Glutamatergic neuron (in vitro differentiated cells): ENCODE measurements at places on chromosomes 12 and 14. TPM values are rescaled to one million over a fixed set of nuclear protein-coding genes. Genes with fewer than 3 reads are reported as not detected.

- H3K27ac ChIP-seq = no peak overlapping the region
- no peaks in the 10 kb centered on the region for H3K27me3 ChIP-seq
- no peak overlapping the region for H3K4me3 ChIP-seq
- DNase-seq = no peak
Measured at GRCh38 chr12:1977588-1977987, 26.7 kb downstream of the DCP1B start.

The PPP2R5E gene
- 67.7 TPM for total RNA-seq

DNA sequence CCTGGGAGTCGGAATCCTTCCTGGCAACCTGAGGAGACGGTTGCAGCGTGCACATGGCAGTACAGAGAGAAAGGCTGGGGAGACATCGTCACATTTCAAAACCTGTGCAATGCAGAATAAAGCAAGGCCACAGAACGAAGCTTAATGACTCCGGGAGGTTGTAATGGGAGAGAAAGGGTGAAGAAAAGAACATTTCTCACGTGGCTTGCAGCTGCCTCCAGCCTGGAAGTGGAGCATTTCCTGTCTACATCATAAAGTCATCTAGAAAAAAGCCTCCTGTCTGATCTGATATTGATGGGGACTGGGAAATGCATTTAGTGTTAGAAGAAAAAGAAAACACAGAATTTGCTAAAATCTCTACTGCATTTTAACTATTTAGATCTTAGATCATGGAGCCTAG, 209.3 kb downstream of the TMEM132C start:
- H3K36me3 ChIP-seq = peaks cover 10% of the 10 kb centered on the region
- no peak for DNase-seq
- peaks cover 9% of the 10 kb centered on the region for H3K27me3 ChIP-seq
- H3K4me3 ChIP-seq = no peak overlapping the region
- H3K27ac ChIP-seq = no peak overlapping the region

DNA sequence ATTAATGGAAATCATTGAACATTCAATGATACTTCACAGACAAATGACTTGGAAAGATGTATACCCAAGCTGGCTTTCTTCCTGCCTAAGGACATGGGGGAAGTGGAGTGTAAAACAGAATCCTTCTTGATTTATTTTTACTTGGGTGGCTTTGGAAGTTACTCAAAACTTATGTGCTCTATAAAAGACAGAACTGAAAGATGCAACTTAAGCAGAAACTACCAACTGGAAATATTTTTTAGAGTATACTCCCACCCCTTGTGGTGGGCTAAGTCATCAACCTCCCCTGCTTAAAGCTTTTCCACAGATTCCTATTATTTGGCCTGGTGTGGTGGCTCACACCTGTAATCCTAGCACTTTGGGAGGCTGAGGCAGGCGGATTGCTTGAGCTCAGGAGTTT, 126.0 kb upstream of the ATP2B1 start:
- H3K4me3 ChIP-seq = no peak overlapping the region
- no peak overlapping the region for H3K27ac ChIP-seq
- H3K27me3 ChIP-seq = no peaks in the 10 kb centered on the region
- DNase-seq = no peak
- H3K36me3 ChIP-seq = no peaks in the 10 kb centered on the region

- peaks cover 12% of the 10 kb centered on the region for H3K4me1 ChIP-seq
- no peaks in the 10 kb centered on the region for H3K27me3 ChIP-seq
- H3K36me3 ChIP-seq = no peaks in the 10 kb centered on the region
- no peak for DNase-seq
Measured at GRCh38 chr12:4535871-4536270, 2.8 kb upstream of the RAD51AP1 start.

DNA sequence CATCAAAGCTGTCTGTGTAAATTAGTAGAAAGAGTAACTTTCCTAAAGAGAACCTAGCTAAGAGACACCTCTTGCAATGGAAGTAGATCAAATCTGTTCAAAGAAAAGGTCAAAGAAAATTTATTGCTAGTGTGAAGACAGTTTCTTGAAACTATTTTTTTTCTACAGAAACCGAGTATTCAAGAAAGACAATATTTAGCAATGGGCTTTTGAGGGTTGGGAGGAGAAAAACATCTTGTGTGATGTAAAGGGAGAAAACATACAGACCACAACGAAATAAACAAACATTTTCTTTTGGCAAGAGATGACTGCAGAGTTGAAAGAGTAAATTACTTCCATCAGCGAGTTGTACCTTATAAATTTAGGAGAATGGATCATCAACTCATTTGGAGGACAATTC, 24.4 kb downstream of the NKX2-1 start:
- H3K27me3 ChIP-seq = peaks cover 4% of the 10 kb centered on the region
- H3K4me3 ChIP-seq = no peak overlapping the region
- H3K36me3 ChIP-seq = no peaks in the 10 kb centered on the region
- no peak for DNase-seq
- H3K4me1 ChIP-seq = no peaks in the 10 kb centered on the region
- H3K27ac ChIP-seq = no peak overlapping the region

DNA sequence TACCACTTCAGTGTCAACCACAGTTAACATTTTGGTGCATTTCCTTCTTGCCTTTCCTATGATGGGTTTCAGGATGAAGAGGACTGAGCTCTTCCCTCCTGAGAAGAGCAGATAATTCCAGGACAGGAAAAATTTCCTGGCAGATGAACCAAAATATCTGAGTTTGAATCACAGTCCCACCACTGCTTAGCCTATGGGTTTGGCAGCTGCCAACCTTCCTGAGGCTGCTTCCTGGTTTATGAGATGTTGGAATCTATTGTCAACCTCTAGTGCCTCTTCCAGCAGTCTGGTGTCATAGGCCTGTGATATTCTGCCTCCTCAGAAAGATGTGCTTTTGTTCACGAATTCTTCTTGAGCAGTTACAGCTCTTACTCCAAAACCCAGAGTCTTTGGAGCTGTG, 197.4 kb upstream of the FRMD6 start:
- no peak overlapping the region for H3K27ac ChIP-seq
- H3K4me3 ChIP-seq = no peak overlapping the region
- H3K27me3 ChIP-seq = no peaks in the 10 kb centered on the region
- peaks cover 15% of the 10 kb centered on the region for H3K4me1 ChIP-seq

The NAV3 gene
- total RNA-seq = 13.6 TPM
